Activated CD8-positive, alpha-beta memory T cell treated with anti-CD3 and anti-CD28 coated beads for 1 hour (primary cell): ENCODE measurements at places on chromosomes 13 and 19.

DNA sequence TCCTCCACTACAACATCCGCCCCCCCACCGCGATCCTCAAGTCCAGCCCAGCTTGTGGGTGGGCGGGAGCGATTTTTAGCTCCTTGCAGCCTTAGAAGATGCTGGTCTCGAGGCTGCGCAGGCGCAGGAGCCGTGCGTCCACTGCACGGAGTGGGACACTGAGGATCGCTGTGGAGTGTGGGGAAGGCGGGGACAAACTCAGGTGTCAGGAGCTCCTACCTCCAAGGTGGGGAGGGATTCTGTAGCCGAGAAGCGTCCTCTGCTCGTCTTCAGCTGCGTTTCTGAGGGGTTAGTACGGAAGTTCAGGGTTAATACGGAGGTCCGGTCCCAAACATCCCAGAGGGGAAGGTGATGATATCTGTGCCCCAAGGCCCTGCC is at the start of gene RTBDN:
RTBDN (minus strand) TSS at position 14 of the 378 bp plus-strand sequence. CDS start 4,600 bp downstream, outside the sequence.
- no peak for DNase-seq

GRCh38 chr13:76213423-76213904 is 577.3 kb downstream of the LMO7 start:
- DNase-seq: no peak

DNA sequence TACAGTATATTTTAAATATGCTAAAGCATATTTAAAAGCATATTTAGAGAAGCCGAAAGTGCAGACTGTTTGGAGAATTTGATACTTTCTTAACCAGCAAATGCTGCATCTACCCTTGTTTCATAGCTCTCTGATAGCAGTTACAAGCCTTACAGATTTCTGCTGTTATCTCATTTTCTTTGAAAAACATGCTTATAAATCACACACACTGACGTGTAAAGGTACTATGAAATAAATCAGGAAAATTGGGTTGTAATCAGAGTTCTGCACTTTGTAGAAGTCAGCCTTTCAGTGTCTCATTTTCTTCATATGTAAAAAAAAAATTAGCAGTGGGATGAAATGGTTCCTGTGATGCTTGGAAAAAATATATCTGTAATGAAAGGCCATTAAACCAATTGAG is 1432.4 kb upstream of the ATXN8OS start:
- DNase-seq: no peak

GRCh38 chr13:112127564-112128330 is 60.8 kb downstream of the SOX1 start:
- DNase-seq: no peak

DNA sequence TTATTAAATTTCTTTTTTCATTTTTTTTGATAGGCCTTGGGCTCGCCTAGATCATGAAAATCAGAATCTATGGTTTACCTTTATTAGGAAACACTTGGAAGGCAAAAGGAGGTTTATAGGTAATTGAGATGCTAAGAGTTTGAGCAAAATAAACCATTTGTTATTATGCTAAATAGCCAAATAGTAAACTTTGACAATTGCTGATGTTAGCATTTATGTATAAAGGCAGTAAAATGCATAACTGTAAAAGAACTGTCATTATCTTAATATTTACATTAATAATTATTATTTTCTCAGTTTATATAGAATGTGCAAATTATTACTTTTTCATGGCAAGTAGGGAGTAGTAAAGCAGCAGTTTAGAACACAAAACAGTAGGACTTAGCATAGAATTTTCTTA is 1737.8 kb upstream of the PRR20A start:
- DNase-seq: no peak

GRCh38 chr13:52849291-52850071 is 1.0 kb upstream of the PCDH8 start:
- DNase-seq: no peak

GRCh38 chr19:30350692-30351663 is 21.2 kb upstream of the ZNF536 start:
- no peak for DNase-seq

DNA sequence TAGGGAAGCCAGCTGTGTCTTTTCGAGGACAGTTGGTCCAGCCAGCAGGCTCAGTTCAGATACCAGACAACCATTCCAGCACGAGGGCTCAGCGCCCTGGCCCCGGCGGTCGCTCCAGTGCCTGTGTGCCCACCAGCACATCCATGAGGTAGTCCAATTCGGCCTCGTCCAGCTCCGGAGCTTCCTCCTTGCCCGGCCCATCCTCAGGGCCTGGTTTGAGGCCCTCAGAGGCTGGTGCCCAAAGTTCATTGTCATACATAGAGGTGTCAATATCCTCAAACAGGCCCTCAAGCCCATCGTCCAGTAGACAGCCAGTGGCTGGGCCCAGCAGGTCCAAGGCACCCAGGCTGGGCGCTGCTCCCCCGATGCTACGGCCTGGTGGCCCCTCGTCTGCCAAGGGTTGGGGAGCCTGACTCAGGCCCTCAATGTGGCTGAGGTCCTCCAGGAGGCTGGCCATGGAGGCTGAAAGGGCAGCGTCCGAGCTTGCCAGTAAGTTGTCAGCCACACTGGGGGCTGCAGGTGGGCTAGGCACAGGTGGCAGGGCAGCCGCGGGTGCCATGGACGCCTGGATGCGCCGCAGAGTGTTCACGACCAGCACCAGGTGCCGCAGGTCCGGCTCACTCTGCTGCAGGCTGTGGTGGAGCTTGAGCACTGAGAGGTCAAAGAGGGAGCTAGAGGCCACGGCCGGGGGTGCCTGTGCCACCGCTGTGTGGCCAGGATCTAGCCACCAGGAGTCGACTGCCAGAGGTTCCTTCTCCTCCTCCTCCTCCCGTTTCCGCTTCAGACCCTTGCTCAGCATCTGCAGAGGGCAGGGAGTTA is 2.8 kb downstream of the SERTAD1 start:
- DNase-seq: no peak

DNA sequence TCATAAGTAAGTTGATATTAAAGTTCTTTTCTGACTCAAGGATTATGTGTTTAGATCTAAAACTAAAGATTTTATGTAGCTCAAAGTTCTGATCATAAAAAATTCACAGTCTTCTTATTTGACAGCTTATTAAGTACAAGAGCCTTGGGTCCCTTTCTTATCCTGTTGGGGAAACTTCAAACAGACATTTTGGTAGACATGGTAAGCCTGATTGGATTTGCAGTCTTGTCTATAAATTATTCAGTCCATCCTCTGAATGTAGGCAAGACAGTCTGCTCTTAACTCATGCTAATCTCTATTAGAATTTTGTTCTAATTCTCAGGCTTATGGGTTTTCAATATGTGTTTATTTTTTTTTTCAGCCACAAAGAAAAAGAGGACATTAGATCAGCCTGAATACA is 1718.7 kb upstream of the SLC10A2 start:
- no peak for DNase-seq

DNA sequence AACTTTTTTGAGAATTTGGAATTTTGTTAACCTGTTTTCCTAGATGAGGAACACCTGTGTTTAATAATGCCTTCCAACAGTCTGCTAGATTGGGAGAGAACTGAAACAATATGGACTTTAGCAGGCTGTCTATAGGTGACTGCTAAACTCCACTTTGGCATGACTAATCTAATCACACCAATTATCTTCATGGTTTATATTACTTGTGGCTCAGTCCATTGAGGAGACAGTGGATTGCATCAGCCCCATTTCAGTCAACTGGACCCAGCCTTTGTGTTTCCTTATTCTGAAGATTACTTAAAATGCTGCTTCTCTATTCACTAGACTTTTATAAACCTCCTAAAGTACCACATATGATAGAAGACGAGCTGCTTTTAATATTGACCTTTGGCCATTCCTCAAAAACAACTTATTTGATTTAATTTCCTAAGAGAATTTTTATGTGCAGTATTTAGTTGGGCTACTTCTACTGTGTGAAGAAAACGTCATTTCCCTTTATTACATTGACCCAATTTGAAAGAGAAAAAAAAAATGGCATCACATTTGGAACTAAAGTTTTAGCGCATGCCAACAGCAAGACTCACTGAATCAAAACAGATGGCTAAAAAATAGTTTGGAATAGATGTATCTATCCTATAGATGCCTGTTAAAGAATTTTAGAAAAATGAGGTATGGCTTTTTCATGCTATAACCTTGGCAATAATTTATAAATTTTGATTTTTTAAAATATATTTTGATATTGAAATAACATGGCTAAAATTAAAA is 295.8 kb downstream of the NDFIP2 start:
- DNase-seq: no peak

GRCh38 chr19:56297010-56297409 is 17.6 kb downstream of the ZSCAN5A start:
- DNase-seq: no peak

GRCh38 chr13:58056426-58056825 is 424.9 kb downstream of the PCDH17 start:
- DNase-seq: no peak

- no peak for DNase-seq
Measured at GRCh38 chr13:46648166-46648607, 95.2 kb downstream of the LRCH1 start.

DNA sequence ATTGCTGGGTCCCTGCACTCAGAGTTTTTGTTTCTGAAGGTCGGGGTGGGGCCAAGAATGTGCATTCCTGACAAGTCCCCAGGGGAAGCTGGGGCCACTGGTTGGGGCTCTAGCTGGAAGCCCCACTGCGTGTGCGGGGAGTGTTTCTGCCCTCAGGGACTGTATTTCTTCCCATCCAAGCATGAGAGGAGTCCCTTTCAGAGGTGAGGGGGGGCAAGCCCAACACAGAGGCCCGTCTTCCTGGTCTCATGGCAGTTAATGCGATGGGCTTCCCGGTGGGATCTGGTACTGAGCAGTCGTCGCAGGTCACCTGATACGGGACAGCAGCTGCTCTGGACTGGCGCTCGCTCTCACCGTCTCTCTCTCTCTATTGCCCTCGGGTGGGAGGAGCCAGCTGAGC is 50.4 kb downstream of the GPR12 start:
- DNase-seq: no peak

DNA sequence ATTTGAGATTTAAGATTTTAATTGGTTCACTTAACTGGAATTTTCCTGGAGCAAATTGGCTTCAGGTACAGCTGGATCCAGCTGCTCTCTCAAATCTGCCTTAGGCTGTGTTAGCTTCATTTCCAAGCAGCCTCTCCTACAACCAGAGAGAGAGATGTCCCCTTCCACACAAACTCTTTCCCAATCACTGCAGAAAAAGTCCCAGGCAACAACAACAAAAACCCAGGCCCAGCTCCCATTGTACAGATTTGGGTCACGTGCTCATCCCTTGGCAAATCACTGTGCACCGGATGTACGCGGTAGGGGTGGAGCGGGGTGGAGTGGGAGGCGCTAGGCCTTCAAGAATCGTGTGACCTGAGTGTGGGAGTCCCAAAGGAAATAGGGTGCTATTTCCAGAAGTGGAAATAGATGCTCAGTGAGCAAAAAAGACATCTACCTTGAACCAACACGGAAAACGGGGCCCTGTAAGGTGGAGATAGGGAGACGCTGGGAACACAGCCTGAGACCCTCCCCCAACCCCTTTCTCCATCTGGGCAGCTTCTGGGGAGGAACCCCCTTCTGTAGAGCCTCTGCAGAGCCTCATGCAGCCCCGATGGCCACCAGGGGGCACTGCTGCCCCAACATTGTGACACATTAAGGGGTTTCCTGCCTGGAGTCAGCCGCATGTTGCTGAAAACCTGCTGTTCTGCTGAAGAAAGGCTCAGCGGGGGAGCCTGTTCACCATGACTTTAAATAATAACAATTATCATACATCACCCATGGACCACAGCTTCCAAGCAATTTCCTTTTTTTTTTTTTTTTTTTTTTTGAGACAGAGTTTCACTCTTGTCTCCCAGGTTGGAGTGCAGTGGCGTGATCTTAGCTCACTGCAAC is 25.4 kb downstream of the HPN start:
- DNase-seq: peak; percentile 87

DNA sequence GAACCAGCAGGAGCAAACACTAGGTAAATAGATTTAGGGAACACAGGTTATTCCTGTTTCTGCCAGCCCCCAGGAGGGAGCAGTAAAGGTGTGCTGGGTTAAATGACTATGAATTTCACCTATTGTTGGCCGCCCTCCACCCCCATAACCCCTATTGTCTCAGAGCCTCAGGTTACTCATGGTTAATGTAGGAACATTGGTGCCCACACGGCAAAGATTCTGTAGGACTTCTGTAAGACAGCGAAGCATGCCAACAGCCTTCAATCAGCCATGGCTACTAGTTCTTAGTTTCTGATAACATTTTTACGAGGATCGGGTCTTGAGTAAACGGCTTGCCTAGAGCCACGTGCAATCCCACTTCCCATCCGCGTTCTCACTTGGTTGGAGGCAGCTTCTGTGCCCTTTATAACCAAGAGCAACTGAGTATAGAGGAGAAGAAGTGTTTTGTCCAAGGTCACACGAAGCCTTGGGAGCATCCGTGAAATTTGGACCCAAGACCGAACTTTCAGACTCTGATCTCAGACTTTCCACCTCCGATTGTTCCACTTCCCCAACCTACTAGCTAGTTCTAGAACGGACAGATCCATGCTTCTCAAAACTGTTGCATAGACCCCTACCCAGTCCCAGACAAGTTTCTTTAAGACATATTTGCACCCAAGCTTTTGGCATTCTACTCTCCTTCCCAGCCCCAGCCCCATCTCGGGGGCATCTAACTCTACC is 5.1 kb upstream of the CACNG8 start:
- DNase-seq: no peak

DNA sequence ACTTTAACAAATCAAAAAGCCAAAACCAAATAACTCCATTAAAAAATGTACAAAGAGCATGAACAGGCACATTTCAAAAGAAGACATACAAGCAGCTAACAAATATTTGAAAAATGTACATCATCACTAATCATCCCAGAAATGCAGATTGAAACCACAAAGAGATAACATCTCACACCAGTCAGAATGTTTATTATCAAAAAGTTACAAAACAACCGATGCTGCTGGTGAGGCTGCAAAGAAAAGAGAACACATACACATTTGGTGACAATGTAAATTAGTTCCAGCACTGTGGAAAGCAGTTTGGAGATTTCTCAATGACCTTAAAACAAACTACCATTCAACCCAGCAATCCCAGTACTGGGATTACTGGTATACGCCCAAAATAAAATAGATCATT is 756.0 kb upstream of the PCDH20 start:
- DNase-seq: no peak

DNA sequence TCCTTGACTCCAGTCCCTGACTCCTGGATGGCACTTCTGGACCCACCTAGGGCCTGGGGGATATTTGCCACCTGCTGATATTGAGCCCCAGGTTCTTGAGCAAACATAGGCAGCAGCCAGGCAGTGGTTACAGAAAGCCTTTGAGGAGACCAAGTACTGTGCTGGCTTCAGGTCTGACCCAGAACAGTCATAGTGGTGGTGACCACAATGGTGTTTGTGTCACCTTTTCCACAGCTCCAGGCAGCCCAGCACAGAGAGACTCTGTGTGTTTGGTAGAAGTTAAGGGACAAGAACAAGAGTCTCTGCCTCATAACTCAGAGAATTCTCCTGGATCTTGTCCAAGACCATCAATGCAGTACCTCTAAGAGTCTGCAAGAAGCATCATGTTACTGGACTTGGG is 14.6 kb upstream of the CLC start:
- DNase-seq: no peak

DNA sequence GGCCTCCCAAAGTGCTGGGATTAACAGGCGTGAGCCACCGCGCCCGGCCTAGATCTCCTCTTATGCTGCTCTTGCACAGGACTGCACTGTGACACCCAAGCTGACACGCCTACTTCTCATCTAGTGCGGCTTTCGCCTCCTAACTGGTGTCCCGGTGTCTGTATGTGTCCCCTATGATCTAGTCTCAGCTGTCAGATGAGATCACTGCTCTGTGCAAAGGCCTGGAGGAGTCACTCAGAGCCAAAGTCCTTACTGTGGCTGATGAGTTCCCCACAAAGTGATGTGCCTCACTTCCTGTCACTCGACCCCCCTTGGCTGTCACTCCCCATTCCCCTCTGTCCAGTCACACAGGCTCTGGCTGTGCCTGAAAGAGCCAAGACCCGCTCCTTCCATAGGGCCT is 2.5 kb downstream of the ZNF556 start:
- DNase-seq: no peak

GRCh38 chr19:42121036-42121621 is 11.1 kb downstream of the POU2F2 start:
- no peak for DNase-seq
